ENCODE measurements at places on chromosomes 6 and 20. TPM values are rescaled to one million over a fixed set of nuclear protein-coding genes. Genes with fewer than 3 reads are reported as not detected.

Gene DYNLT1
- 99.1 TPM for total RNA-seq

Gene RAET1E
- total RNA-seq: not detected

Gene ALDH8A1
- total RNA-seq: 0.24 TPM

Gene LAMA5
- total RNA-seq: 0.81 TPM

GRCh38 chr20:42982218-42982617 lies 207.5 kb downstream of the PTPRT start:
- DNase-seq: no peak

GRCh38 chr20:3328501-3328900 lies 79.0 kb downstream of the DNAAF9 start:
- DNase-seq: no peak

DNA sequence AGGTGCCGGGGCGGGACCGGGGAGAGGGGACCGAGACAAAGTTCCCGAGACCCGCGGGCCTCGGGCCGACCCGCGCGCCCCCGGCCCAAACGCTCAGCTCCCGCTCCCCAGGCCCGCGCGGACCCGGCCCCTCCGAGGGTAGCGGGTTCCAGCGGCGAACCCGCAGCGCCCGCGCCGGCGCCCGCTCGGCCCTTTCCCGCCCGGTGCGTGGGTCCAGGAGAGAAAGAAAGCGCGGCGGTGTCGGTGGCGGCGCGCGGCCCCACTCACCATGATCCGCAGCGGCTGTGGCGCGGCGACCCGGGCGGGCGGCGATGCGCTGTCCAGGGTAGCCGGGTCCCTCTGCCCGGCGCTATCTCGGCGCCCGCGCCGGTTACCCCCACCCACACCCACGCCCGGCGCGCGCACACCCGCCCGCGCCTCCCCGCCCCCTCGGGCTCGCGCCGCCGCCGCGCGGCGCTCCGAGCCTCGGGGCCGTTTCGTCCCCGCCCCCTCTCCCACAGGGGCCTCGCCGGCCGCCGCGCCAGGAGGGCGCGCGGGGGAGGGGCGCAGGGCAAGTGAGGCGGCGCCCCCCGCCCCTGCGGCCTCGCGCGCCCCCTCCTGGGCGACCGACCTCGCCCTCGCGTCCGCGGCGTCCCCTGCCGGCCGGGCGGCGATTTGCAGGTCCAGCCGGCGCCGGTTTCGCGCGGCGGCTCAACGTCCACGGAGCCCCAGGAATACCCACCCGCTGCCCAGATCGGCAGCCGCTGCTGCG lies at the start of gene ELOVL2:
Gene ELOVL2, minus strand, starts transcription at position 345 of the 751 bp plus-strand sequence. Its CDS starts 75 bp downstream, at position 270.
- DNase-seq: peak; percentile 12

DNA sequence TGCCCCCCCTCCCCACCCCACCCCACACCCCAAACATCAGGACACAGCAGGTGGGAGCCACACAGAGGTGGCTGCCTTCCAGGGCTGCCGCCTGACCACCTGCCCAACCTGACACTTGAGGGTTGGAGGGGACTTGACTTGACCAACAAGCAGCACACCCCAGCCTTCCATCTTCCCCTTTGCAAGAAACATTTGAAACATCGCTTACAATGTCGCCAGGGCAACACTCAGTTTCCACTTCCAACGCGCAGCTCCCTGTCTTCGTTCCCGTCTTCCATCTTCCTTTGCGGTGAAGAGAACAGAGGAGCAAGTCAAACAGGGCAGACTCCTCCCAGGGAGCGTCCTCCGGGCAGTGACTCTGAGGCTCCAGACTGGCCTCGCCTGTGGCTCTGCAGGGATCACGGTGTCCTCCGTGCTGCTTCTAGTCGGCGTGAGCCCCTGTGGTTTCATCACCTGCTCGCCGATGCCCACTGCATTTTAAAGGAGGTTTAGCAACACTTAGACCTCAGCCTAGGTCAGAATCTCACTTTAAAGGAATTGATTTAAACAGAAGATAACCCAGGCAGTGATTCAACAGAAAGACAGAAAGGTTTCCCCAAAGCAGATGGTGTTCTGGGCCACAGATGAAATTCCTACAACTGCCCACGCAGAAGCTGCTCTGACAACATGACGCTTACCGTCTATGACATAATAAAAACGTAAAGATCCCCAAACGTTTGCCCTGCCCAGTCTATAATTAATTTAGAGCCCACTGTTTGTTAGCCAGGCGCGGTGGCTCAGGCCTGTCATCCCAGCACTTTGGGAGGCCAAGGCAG lies 130.8 kb downstream of the TAF4 start:
- no peak for DNase-seq

DNA sequence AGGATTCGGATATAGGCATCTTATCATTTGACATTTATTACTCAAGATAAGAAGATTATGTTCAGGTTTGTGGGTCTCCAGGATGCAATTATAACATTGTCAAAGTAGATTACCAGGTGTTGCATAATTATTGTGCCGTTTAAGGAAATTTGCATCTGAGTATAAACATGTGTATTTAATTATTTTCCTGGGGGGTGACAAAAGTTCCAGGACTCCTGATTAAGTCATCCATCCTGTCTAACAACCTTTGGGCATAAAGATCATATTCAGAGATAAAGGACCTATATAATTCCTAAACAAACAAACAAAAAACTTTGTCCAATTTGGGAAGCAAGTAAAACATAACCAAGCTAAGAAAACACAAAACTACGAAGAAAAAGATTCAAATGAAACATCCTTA lies 3.3 kb upstream of the PPP1R14C start:
- no peak for DNase-seq

GRCh38 chr6:157709555-157709954 lies 113.5 kb upstream of the SNX9 start:
- DNase-seq: no peak

DNA sequence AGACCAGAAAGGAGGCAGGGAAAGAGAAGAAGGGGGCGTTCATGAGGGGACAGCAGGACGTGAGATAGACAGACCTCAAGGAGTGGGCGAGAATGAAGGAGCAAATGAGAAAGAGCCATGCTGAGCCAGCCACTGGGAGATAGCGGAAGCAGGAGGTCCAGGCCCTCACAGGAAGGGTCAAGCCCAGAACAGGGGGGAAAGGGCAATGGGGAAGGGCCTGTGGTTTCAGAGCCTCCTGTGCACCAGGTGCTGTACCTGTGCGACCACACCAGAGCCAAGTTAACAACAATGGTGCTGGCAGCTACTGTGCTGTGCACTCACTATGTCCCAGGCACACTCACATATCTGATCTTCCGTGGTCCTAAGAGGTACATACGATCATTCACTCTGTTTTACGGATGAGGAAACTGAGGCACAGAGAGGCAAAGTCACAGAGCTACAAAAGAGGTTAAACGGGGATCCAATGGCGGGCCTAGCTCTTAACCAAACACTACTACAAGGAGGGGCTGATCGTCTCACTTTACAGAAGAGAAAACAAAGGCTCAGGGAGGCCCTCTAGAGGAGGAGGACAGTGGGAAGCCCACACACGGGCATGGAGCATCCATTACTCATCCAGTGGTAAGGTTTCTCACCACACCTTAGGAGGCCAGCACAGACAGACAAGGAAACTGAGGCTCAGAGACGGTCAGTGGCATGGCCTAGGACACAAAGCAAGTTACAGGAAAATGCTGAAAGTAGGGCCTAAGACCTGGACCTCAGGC lies 129.1 kb downstream of the PREX1 start:
- DNase-seq: no peak

DNA sequence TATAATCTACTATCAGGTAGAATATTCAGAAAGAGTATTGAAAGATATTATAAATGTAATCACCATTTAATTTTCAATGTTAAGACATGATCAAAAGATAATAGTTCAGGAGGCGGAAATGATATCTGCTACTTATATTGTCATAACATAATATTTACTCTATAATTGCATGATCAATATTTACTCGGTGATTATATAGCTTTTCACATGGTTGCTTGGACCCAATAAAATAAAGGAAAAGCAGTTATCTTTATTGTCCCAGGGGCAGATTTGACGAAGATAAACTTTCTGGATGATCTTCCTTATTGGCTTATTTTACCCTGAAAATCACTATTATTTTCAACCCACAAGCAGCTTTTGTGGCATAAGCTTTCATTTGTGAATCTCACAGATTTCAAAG lies 350.4 kb downstream of the HACE1 start:
- no peak for DNase-seq

DNA sequence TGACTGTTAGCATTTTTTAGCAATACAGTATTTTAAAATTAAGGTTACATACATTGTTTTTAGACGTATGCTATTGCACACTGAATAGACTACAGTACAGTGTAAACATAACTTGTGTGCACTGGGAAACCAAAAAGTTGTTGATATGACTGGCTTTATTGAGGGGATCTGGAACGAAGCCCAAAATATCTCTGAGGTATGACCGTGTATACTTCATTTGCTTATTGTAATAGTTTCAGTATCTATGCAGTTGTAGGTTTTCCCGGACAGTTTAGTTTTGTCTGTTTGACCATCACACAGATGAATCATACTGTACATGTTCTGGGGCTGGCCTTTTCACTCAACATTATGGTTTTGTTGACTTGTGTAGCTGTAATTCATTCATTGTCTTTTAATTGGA lies 6.9 kb upstream of the ZBTB12 start:
- DNase-seq: no peak

DNA sequence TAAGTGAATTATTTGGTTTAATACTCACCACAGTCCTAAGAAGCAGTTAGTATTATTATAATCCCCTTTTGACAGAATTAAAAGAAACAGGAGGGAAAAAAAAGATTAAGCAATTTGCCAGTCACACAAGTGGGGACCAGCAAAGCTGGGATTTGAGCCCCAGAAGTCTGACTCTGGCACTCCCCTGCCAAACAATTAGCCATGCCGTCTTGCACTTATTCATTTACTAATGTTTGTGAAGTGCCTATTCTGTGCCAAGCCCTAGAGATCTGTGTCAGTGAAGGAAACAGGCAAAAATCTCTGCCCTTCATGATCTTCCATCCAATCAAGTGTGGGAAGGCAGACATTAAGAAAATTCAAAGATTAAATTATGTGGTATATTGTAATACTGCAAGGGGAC lies 126.0 kb upstream of the TOP1 start:
- DNase-seq: no peak

DNA sequence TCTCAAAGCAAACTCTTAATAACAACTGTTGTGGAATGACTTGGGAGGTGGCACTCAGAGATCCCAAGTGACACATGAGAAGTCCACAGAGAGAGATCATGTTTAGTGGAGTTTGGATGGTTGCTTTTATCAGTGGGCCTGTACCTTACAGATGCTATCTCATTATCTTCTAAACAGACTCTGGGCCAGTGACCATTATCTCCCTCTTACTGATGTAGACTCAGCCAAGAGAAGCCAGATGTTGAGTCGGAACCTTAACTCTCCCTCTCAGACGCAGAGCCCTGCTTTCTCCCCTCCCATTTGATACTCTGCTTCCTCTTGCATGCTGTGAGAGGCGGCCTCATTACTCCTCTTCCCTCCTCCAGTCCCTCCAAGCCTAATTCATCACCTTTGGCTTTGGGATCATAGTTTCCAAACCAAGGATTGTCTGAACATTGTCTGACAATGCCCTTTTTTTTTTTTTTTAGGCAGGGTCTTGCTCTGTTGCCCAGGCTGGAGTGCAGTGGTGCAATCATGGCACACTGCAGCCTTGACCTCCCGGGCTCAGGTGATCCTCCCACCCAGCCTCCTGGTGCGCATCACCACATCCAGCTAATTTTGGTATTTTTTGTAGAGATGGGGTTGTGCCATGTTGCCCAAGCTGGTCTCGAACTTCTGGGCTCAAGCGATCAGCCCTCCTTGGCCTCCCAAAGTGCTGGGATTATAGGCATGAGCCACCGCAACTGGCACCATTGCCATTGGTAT lies 4.5 kb upstream of the DDR1 start:
- DNase-seq: no peak

- DNase-seq: peak; percentile 60
These were observed 6.9 kb upstream of the BLCAP start for GRCh38 chr20:37534401-37535157.

DNA sequence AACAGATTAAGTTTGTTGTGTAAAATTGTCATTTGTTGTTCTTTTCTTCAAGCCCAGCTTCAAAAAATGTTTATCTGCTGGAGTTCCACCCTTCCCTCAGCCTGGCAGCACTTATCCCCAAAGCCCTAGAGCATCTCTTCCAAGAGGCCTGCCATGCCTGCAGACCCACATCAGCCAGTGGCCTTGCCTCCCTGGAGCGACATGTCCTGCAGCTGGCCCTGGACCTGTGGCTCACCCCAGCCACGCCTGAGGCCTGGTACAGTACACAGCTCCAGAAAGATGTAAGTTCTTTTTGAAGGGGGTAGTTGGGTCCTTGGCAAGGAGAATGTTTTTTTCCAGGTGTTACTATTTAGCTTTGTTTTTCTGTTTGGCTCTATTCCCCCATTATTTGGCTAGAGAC lies 124.8 kb downstream of the CD164 start:
- DNase-seq: no peak
